ENCODE measurements at places on chromosomes 6 and 20.

DNA sequence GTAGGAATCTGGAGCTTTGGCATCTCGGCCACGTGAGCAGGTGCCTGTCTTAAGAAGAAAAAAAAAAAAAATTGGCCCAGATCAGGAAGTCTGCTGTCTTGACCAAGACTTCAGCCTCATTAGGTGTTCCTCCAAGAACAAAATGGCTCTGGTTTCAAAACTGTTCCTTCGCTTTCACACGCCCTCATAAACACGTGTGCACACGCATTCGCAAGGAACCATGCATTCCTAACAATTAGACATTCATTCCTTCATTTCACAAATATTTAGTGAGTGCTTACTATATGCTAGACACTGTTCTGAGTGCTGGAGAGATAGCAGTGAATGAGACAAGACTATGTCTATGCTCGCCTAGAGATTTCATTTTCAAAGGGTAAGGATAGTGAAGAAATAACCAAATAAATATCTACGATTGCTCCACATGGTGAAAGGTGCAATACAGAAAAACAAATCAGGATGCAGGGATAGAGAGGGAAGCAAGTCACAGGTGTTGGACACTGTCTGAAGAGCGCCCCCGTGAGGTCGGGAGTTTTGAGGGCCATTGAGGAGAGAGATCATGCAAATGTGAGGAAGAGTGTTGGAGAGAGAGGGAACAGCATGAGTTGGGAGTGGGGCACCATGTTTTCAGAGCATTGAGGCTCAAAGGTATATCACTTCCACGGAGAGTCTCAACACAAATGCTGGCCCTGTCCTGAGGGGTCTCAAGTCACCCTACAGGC lies 53.3 kb downstream of the CCDC170 start:
- no peak for DNase-seq

- DNase-seq, result no peak
Observed at GRCh38 chr20:60815656-60816055, 436.4 kb upstream of the CDH4 start.

DNA sequence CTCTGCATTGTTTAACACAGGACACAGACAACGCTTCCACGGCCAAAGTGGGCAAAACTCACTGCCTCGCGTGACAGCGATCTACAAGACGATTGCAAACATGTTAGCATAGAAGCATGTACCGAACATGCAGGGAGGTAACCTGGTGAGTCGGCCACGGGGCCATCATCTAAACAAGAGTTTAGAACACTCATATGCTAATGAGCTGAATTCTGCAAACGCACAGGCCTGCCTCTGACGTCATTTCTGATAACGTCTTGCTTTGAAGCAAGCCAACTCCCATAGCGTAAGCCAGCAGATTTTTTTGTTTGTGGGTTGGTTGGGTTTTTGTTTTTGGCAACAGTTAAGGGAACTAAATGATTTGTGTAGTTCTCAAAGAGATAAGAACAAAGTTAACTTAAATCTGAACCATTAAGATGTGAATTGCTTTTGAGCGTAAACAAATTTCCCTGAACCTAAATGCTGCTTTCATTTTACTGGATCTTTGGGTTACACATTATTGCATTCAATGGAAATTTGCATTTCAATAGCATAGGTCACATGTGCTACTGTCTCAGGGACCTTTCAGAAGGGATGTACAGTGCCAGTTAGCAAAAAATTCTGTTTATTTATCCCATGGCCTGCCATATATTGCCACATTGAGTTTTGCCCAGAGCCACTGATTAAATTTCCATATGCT lies 184.5 kb upstream of the PDE10A start:
- no peak for DNase-seq

GRCh38 chr20:58660855-58661597 lies 9.9 kb downstream of the STX16 start:
- no peak for DNase-seq

DNA sequence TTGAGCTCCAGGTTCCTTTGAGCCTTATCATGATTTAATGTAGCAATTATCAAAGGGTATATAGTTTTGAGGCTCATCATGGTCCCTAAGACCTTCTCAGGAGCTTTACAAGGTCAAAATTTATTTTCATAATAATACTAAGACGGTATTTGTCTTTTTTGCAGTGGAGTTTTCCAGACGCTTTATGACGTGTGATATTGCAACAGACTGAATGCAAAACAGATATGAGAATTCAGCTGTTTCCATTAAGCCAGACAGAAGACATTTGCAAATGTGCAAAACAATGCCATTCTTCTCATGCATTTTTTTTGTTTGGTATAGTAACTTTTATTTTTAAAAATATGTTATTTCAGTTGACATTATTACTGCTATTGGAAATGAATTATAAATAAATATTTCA lies 24.7 kb upstream of the CNKSR3 start:
- no peak for DNase-seq

Measured in left ventricle myocardium inferior (tissue), 1 donor.